T-cell (primary cell): ENCODE measurements at places on chromosomes 7 and 10. TPM values are rescaled to one million over a fixed set of nuclear protein-coding genes. Genes with fewer than 3 reads are reported as not detected.

The VSIR gene
- total RNA-seq = 83.2 TPM

The GARIN1A gene
- total RNA-seq = 3.7 TPM

The SORBS1 gene
- total RNA-seq = 1.4 TPM

The EMX2 gene
- total RNA-seq = not detected
